Astrocyte (in vitro differentiated cells and primary cell): ENCODE measurements at places on chromosomes 1 and 21.
A peak's percentile ranks its signal among the peaks of the same experiment; 100 is the strongest.

DNA sequence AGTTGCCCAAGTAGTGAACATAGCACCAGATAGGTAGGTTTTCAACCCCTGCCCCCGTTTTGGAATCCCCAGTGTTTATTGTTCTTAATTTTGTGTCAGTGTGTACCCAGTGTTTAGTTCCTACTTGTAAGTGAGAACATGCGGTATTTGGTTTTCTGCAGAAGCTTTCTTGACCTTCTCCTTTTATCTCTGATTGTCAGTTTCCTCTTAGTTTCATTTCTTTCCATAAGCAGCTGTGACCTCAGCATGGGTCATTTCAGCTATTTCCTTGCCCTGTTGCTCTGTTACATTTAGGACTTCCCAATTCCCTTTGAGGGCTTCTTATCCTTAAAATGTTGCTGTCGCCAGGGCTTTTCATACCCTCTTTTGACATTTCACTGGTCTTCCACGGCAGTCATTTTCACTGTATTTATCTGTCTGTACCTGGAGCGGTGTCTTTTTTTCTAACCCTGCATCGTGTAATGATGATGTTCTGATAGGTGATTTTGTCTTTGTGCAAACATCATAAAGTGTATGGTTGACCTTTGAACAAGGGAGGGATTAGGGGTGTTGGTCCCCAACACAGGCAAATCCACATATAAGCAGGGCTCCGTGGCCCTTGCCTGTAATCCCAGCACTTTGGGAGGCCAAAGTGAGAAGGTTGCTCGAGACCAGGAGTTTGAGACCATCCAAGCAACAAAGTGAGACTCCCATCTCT lies 15.0 kb downstream of the ITSN1 start:
- no peak for DNase-seq

DNA sequence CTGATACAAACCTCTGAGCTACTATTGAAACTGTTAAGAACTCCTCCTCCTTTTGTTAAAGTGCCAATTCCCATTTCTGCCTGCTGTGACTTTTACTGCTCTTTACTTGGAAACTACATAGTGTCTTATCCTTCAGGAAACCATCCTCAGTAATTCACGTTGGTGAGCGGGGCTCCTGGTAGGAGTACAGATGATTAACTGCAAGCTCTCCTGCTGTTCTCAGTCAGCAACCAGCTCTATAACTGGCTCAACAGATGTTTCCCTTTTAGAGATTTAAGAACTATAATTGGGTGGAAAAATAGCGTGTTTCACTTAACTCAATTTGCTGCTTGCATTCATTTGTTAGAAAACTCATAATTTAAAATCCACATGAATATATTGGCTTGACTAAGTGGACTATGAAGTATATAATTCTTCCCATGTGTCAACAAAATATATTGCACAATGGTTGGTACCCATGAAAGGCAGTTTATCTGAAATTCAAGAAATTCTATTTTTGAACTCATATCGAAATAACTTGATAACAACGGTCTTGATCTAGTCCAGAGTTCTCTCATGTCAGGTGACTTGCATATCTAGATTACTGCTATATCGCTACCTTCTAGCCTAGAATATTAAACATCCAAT lies 574.0 kb downstream of the KCNT2 start:
- DNase-seq: no peak

DNA sequence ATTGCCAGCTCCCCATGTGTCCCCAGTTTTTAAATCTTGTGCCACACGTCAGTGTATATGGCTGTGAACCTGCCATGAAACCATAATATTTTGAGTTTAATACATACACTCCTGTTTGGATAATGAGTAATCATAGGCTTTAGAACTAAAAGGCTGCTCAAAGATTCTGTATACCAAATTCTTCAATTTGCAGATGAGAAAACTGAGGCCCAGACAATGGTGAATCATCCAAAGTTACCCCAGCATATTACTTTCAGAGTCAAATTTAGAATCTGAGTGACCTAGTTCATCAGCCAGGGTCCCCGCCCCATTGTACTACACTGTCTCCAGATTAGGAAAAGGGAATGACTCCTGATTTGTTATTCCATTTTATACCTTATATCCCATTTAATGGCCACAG lies 224.6 kb downstream of the FGGY start:
- DNase-seq: peak; percentile 66

GRCh38 chr1:44829506-44830384 lies 13.3 kb downstream of the PTCH2 start:
- DNase-seq: no peak

DNA sequence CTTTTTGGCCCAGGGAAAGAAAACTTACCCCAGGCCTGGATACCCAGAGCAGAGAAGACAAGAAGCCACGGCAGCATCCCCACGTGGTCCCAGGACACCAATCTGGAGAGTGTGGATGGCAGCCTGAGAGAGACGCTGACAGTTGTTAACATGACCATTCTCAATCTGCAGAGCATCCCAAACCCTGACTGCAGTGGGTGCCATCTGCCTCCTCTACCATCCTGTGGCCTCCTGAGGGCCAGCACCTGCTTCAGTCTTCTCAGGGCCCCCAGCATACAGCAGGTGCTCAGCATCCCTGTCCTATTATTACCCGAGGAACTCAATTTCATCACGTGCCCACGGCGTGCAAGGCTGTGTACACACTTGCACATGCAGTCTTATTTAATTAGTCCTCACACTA lies 785 bp downstream of the PGLYRP4 start:
- DNase-seq: no peak

DNA sequence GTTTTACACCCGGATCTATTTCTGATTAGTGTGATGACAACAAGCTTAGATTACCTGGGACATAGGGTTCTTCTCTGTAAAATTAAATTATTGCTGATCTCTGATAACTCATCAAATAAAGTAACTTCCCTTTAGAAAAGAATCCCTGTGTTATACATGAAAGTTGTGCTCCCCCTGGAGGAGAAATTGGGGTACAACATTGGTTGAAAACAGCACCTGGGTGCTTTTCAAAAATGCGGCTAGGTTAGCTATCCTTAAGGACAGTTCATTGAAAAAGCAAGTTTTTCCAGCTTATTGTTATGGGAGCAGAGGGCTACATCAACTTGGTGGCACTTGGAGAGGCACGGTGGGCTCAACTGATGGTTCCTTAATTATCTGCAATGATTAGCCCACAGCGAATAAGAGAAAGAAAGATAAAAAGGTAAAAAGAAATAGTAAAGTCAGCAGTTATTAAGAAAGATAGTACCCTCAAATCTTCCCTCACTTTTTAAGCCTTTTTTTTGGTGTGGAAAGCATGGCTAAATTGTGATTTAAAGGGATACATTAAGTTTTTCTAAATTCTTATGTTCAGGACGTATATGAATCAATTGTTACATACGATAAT lies 97.8 kb downstream of the FMN2 start:
- DNase-seq: no peak

DNA sequence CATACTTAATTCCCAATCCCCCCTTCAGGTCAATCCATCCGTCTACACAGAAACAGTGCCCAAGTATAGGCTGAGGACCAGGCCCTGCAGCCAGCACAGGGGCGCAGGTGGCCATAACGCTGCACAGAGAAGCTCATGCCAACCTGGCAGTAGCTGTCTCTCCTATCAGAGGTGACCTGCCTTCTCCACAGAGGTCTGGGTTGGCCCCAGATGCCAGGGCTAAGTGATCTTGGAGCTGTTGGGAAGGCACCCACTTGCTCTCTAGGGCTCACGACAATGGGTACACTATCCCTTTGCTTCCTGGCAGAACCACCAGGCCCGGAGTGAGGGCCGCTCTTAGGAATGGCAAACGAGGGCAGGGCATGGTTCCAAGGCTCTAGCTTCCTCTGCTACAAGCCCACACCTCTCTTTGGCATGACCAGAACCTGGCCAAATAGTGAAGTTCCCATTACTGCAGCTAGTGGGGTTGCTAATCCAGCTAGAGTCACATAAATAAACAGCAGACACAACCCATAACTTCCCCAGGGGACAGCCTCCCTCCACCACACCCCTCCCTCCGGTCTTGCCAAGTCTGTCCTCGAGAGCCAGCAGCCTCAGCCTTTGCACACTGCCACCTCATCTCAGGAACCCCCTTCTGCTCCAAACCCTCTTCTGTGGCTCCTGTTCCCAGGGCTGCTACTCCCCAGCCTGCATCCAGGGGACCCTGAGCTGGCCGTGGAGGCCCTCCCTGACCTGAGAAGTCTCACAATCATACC lies 113.0 kb downstream of the GLIS1 start:
- no peak for DNase-seq

DNA sequence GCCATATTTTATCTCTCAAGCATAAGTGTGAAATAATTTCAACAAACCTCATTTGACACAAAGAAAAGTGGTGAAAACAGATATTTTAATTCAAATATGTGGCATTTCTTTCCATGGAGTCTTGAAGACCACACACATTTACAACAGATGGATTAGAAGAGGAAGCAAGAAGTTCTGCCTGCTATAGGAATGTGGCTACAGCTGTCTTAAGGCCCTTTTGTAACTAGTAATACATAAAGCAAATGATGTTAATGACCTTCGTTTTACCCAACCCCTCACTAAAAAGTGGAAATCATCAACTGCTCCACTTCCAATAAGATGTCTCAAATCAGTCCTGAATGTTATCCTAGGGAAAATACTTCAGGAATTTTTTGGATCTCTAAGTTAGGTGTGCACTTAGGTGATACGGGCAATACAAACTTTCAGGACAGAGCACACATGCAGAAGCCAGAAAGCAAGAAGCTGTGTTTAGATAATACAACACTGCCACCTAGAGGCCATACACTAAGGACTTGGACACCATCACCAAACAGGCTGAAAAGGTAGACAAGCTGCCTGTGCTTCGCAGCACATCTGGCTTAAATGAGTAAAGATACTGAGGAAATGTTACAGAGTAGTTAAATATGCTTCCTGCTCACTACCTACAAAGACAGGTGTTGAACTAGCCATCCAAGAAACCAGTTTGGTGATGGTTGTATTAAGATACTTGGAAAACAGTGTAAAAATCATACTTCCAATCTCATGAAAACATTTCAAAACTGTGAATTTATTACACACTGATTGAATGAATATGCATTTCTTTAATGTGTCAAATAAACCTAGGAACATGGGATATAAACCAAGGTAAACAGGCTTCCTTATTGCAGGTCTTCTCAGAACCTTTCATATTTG lies 24.4 kb downstream of the RRAGC start:
- peak; percentile 67 for DNase-seq

- DNase-seq: peak; percentile 58
Observed at GRCh38 chr1:37514350-37515184, at the start of gene MEAF6. TSS of gene MEAF6 (minus strand) at chr1:37514766. CDS start at chr1:37514746, 20 bp downstream.

- DNase-seq: no peak
Observed at GRCh38 chr1:192887426-192887825, 78.6 kb downstream of the RGS2 start.

DNA sequence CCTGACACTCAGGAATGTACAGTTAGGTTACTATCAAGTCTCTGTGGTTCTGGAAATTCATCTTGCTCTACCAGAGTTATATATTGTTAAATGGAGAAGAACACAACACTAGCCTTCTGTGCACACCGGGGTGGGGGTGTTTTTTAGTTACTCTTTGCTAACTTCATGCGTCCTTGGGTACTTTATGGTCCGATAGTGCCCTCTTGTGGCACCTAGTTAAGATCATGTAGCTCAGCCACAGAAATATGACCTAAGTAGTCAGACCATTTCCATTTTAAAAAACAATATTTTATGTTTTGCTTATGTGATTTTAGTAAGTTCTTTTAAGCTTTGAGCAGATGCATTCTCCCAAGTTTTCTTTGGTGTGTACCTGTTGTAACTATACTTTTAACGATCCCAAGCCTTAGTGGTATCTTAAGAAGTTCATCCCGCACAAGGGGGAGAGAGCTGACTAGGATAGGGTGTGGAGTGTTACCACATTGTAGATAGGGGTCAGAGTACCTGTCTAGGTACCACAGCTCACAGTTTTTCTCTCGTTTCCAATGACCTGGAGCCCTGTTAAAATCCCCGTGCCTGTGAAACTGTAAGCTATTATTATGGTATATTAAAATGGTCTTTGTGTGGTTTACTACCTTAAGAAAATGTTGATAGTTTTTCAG lies 20.6 kb upstream of the SH3D21 start:
- DNase-seq: peak; percentile 73

GRCh38 chr1:159040206-159040605 lies 30.5 kb downstream of the IFI16 start:
- peak; percentile 81 for DNase-seq

DNA sequence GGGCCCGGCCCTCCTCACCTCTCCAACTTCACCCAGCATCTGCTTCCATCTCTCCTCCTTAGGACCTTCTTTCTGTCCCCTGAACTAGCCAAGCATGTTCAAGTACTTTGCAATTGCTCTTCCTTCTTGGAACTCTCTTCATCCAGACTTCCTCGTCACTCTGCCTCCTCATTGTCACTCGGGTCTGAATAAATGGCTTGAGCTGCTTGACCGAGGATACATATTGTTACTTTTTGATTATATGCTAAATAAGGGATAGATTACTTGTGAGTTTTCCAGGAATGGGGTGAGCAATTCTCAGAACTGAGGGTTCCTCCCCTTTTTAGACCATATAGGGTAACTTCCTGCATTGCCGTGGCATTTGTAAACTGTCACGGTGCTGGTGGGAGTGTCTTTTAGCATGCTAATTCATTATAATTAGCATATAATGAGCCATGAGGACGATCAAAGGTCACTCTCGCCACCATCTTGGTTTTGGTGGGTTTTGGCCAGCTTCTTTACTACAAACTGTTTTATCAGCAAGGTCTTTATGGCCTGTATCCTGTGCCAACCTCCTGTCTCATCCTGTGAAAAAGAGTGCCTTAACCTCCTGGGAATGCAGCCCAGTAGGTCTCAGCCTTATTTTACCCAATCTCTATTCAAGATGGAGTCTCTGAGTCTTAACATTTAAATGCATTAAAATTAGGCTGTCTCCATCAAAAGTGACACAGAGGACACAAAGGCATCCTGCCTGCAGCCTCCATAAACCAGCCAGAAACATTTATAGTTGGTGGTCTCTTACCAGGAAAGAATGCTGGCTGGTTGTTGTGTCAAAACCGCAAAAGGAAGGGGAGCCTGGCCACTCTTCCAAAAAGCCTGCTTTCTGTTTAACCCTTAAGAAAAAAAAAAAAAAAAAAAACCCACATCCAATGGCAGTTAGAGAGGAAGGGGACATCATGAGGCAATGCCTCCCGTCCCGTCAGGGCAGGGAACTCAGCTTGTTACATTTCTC lies 179.3 kb downstream of the KAZN start:
- no peak for DNase-seq
